Liver (tissue), 10 donors: ENCODE measurements at places on chromosomes 1 and 21.

- DNase-seq = no peak
These were observed 49.9 kb downstream of the TMEM53 start for GRCh38 chr1:44624268-44624901.

DNA sequence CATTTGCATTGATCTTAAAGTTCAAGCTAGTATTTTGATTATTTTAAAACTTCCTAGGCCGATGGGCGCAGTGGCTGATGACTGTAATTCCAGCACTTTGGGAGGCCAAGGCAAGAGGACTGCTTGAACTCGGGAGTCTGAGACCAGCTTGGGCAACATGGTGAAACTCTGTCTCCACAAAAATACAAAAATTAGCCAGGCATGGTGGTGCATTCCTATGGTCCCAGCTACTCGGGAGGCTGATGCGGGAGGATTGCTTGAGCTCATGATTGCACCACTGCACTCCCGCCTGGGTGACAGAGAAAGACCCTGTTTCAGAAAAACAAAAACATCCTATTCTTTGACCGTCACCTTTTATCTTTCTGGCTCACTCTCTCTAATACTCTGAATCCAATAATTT lies 30.0 kb downstream of the MFSD2A start:
- DNase-seq = no peak

DNA sequence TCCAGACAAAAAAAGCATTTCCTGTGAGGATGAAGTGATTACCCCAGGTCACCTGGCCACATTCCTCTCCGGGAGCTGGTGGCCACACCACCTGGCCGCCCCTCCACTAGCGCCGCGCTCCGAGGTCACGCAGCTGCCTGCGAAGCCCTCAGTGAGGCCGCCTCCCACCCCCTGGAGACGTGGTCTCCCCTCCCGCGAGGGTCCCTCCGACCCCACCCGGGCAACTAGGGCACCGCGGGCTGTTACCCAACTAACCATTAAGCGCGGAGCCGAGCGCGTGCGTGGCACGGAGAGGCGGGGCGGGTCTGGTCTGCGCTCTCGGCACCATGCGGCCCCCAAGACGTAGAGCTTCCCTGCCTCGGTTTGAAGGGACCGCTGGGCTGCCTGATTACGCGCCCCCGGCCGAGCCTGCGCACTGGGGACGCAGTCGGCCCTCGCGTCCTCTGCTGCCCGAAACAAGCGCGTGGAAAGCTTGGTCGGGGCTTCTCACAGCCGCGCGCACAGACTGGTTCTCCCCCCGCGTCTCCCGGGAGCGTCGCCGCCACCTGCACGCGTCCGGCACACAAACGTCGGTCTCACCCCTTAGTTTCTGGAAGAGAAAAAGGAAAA lies 106.5 kb downstream of the SLC16A1 start:
- DNase-seq = no peak

GRCh38 chr1:167086768-167087167 lies 3.4 kb downstream of the GPA33 start:
- DNase-seq = no peak

- DNase-seq = no peak
These were observed 40.4 kb downstream of the TENT5C start for GRCh38 chr1:117646007-117646811.
